ENCODE measurements at places on chromosomes 3 and 15. TPM values are rescaled to one million over a fixed set of nuclear protein-coding genes. Genes with fewer than 3 reads are reported as not detected.

ZNF860 gene
- total RNA-seq, result 1.2 TPM

CHST2 gene
- total RNA-seq, result 0.81 TPM

GOLGA6L7 gene
- total RNA-seq, result not detected

UROC1 gene
- total RNA-seq, result not detected

LDHAL6B gene
- not detected for total RNA-seq

ATP13A4 gene
- total RNA-seq, result not detected

TP63 gene
- 0.70 TPM for total RNA-seq

CYP1A2 gene
- total RNA-seq, result not detected

SEMA3B gene
- 7.5 TPM for total RNA-seq

SUSD5 gene
- 3.7 TPM for total RNA-seq

LRRN1 gene
- total RNA-seq, result not detected

HCLS1 gene
- 0.13 TPM for total RNA-seq

TM4SF1 gene
- total RNA-seq, result 2,057 TPM

C3orf18 gene
- 2.3 TPM for total RNA-seq

MORC1 gene
- not detected for total RNA-seq

Measured in A549 treated with RU486 at 1 μM for 4 hours (cell line).